Stimulated activated CD8-positive, alpha-beta memory T cell treated with anti-CD3 and anti-CD28 coated beads, Interleukin-7, amount 100 ng/mL, for 1 hour (primary cell): ENCODE measurements at places on chromosomes 2 and 18.

DNA sequence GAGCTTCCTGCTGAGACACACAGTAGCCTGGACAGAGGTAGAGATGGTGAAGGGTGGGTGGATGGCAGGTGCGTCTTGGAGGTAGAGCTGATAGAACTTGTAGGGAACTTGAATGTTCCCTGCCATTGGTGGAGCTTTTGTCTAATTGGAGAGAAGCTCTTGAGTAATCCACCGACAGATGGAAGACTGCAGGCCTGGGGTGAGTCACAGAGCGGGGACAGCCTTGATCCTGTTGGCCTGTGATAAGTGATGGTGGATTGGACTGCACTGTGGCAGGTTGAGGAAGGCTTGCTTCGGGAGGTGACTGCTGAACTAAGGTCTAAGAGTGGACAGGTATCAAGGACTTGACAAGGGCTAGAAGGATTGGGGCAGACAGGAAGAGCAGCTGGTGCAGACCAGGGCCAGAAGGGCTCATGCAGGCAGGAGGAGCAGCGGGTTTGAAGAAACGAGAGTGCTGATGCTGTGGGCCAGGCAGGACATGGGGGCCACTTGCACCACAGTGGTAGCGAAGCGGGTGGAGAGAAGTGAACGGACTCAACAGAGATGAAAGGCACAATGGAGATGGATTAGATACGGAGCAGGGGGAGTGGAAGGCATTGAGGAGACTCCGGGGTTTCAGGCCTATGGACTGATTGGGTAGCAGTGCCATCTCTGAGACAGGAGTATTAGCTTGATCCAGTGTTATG lies 16.3 kb downstream of the CABLES1 start:
- no peak for DNase-seq

- no peak for DNase-seq
These were observed 53.9 kb downstream of the TMEM18 start for GRCh38 chr2:623130-623922.

DNA sequence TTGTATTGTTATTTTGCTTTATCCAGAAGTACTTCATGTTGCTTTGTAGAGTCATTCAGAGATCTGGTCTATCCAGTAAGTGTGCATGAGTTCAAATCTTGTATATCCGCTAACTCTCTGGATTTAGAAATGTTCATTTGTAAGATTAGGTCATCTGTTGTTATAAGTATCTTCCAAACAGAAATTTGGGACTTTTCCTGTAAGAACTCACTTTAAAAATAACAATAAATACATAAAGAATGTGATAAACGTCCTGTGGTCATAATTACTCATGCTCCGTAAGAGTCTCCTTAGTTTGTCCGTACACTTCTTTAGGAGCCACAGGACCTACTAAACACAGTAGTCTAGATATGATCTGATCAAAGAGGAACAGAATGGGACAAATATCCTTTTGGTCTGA lies 699.9 kb upstream of the SLC8A1 start:
- no peak for DNase-seq

GRCh38 chr2:143489145-143489544 lies 359.9 kb downstream of the ARHGAP15 start:
- no peak for DNase-seq

DNA sequence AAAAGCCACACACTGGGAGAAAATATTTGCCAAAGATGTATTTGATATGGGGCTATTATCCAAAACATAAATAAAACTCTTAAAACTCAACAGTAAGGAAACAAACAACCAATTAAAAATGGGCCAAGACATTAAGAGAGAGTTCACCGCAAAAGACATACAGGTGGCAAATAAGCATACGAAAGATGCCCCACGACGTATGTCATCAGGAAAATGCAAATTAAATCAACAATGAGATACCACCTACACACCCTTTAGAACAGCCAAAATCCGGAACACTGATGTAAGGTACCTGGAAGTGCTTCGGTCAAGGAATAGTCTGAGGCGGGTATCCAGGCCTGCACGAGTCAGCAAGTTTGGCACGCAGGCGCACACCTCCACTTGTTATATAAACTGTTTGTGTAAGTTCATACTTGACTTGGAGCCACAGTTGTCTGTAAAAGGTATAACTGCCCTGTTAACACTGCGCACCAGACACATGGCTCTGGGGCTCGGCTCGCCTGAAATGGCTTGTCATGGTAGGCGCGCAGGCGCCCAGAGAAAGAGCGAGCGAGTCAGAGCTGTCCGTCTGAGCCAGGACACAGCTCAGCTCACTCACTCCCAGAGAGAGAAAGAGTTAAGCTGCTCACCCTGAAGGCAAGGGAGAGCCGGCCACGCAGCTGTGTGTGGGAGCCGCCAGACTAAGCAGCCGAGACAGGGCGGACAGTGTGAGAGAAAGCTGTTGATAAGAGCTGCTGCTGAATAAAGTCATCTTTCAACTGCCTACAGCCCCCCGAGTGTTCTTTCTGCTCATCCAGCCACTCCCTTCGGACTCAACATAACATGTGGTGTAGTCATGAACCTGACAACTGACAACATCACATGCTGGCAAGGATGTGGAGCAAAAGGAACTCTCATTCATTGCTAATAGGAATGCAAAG lies 87.3 kb downstream of the HNRNPLL start:
- DNase-seq, result no peak

DNA sequence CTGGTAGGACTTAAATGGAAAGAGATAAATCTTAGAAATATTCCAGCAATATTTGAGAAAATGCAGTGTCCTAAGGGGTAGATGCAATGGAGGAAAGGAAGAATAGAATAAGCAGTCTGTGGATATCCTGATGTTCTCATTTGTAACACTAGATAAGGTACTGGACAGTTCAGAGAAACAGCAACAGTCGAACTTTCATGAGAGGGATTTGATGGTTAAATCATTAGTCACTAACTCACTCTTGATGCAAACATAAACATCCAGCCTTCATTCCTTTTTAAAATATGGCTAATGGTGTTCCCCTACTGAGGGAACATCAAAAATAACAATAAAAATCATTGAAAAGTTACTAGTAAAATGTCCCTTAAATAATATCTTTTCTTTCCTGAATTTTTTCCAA lies 211.4 kb upstream of the SLC39A10 start:
- DNase-seq, result no peak

GRCh38 chr2:120776649-120777048 lies 41.0 kb downstream of the GLI2 start:
- DNase-seq, result no peak

GRCh38 chr18:74175658-74176057 lies 27.3 kb downstream of the TIMM21 start:
- no peak for DNase-seq

DNA sequence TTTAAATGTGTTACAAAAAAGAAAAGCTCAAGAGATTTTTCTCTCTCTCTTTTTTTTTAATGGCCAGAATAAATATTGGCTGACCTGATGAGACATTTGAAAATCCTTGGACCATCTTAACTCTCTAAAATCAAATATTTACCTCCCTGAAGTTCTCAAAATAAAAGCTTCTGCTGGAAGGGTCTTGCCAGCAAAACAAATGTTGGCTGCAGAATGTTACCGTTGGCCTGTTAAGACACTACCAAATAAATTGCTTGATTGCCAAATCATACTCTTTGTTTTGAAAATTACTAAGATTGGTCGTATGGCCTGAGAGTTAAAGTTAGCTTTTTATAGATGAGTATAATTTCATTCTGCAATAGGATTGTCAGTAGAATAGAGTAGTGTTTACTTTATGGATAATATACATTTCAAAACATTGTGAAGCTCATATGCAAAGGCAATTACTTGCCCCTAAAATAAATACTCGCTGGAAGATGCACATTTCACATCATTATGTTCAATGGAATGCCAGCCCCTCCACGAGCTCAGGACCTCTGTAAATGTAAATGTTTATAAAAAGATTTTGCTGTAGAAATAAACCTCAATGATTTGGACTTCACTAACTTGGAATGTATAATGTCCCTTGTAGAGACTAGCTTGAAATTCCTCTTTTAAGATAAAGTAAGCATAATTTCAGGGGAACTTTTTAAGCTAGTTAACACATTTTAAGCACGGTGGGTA lies 193.4 kb downstream of the SOX11 start:
- DNase-seq, result no peak

- no peak for DNase-seq
These were observed 288.3 kb downstream of the CYP26B1 start for GRCh38 chr2:71859211-71859847.

- no peak for DNase-seq
These were observed 261.0 kb downstream of the ARHGAP15 start for GRCh38 chr2:143390171-143390570.

- DNase-seq, result no peak
These were observed 35.2 kb downstream of the SETBP1 start for GRCh38 chr18:44715842-44716241.

- no peak for DNase-seq
These were observed 57.2 kb upstream of the SPOPL start for GRCh38 chr2:138444411-138444810.

- DNase-seq, result no peak
These were observed 81.8 kb downstream of the INPP5D start for GRCh38 chr2:233141901-233142300.

DNA sequence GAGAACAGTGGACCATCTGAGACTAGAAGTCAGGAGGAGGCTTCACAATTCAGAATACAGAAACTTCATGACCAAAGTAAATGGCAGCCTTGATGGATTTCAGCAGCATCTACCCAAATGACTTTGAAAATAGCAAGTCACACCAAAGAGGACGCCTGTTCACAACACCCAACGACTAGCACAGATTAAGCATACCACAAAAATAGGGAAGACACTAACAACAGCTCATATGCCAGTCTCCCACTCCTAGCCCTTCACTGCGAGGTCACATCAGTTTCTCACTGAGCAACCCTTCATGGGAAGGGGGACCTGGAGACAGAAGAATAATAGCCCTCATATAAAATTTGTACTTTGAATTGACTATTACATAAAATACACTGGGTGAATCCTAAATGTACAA lies 228.4 kb upstream of the SLC39A10 start:
- no peak for DNase-seq

DNA sequence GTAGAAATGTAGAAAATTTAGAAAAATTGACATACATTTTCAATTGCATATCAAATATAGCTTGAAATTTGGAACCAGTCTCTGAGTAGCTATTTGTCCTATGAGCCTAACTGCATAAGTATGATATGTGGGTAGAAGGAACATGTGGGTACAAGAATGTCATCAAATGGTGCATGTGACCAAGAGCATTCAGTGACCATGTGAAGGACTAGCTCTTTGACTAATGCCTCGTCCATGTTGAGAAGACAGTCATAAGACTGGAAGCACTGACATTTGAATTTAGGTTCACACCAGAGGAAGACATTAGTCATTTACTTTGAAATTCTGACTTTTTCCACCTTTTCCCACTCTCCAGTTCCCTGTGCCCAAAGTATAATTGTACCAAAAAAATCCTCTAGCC lies 12.6 kb downstream of the MRPL44 start:
- no peak for DNase-seq

DNA sequence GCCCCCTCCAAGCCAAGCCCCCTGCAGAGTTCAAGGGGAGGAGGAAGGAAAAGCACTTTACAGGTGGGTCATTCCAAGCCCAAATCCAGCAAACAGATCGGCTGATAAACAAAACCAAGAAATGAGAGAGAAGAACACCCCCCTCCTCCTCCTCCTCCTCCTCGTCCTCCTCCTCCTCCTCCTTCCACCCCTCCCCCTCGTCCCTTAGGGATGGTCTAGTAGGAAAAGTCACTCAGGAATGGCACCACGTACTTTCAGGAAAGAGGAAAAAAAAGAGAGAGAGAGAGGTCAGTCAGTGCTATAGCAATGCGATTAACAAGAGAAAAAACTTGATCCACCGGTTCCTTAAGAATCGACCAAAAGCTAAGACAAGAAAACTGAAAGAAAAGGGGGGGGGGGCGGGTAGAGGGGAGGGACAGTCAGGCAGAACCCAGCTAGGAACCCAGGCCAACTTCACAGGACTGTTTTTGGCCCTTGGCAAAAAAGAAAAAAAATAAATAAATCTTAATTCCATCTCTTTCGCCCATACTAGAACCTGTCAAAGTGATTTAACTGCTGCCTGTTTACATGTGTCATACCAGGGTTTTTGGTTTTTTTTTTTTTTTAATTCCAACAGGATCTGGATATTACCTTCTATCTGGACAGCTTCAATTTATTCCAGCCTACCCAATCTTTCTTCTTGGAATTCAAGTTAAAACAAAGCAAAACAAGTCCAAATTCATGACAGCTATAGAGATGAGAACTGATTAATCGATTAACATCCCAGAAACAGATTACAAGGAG lies 906 bp downstream of the IKZF2 start:
- no peak for DNase-seq

DNA sequence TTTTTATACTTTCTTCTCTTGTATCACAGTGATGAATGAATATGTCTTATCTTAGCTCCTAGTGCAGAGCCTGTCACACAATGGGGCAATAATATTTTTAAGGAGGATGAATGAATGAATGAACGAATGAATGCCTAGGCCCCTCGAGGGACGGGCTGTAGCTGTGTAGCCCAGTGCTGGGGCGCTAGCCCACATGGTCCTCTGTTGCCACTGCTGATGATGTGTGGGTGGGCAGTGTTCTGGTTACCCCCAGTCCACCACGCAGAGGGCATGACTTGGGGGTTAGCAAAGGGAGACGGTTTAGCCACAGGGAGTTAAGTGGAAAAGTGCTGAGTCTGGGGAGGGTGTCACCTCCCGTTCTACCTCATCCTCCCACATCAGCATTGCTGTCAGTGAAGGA lies 134.2 kb downstream of the SMAD7 start:
- no peak for DNase-seq

DNA sequence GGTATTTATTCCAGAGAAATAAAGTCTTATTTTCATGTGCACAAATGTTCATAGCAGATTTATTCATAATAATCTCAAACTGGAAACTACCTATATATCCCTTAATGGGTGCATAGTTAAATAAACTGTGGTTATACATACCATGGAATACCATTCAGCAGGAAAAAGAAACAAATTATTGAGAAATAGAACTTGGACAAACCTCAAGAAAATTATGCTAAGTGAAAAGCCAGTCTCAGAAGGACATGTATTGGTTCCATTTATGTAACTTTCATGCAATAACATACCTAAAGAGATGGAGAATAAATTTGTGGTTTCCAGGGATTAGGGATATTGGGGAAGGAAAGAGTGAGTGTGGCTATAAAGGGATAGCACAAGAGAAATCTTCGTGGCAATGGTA lies 452.6 kb downstream of the SETBP1 start:
- no peak for DNase-seq
